GM04504 (cell line): ENCODE measurements at places on chromosomes 5 and 9.

DNA sequence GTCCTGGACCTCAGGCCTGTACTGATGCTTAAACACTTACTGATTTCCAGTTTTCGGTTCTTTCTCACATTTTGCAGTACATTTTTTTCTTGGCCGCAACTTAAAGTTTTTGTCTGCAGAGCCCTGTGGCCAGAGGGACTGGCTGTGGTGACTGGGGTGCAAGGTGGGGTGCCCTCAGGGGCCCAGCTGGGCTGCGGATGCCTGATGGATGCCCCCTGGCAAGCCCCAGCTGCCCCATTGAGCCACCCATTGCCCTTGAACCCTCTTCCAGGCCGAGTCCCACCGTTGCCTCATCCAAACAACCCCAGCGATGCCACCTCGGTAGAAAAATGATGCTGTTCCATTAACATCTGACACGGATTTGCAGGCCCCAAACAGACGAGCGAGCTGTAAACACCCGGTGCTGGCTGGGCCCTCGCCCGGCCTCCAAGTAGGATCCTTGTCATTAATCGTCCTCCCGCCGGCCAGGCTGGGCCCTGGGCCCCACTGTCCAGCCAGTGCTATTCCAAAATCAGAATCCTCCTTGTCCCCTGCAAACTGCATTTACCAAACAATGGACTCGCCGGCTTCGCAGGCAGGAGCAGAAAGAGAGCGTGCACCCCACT is 107.9 kb downstream of the PHF2 start:
- DNase-seq, result no peak

DNA sequence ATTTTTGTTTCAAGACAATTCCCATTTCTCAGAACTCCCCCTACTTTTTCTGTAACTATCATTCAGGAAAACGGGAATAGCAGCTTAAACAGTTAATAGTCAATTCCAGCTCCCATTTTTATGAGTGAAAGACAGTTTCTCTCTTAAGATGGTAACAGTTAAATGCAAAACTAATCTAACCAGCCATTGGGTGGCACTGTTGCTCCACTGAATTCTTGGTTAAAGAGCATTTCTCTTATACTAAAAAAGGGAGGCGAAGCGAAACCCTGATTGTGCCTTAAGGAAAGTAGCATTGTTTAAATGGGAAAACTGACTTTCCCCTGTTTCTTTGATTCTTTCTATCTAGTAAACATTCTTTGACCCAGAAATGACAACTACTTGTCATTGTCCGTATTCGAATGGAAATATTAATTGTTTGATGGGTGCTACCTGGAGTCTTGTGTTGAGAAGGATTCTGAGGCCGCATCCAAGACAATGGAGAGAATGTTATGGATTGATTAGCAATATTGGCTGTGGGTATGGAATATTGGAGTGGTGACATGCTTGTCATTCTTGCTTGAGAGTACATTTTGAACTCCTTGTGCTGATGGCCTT is 507.8 kb downstream of the MAT2B start:
- peak; percentile 5 for DNase-seq

DNA sequence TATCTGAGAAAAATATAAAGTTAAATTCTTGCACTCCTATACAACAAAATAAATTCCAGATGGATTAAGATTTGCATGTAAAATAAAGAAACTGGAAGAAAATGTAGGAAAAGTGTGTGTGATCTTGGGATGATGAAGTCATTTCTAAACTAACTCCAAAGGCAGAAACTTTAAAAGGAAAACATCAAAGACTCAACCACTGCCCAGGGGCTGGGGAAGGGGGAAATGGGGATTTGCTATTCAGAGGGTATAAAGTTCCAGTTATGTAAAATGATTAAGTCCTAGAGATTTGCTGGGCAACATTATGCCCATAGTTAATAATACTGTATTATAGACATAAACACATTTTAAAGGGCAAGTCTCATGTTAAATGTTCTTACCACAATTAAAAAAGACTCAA is 254.5 kb downstream of the DEPDC1B start:
- no peak for DNase-seq

GRCh38 chr5:143514616-143515335 is 111.3 kb upstream of the NR3C1 start:
- no peak for DNase-seq

GRCh38 chr5:171623551-171624097 is 162.0 kb upstream of the SMIM23 start:
- DNase-seq, result no peak

DNA sequence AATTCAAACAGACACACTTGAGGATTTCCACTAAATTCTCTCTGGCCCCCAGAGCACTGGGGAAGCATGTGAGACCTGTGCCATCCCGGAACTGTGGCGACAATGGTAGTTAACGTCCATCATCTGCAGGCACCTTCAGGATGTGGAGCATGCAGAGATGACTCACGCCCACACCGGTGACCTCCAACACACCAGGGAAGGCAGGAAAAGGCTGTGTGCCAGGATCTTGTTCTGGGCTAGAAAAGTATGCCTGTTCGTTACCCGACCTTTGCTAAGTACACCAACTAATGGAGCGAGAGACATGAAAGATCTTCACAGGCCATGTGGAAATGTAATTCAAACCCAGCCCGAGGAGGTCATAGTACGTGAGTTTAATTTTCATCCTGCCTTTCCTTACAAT is 208.8 kb downstream of the MELK start:
- DNase-seq, result no peak

GRCh38 chr9:108468364-108468763 is 387.4 kb downstream of the ACTL7B start:
- DNase-seq, result no peak

DNA sequence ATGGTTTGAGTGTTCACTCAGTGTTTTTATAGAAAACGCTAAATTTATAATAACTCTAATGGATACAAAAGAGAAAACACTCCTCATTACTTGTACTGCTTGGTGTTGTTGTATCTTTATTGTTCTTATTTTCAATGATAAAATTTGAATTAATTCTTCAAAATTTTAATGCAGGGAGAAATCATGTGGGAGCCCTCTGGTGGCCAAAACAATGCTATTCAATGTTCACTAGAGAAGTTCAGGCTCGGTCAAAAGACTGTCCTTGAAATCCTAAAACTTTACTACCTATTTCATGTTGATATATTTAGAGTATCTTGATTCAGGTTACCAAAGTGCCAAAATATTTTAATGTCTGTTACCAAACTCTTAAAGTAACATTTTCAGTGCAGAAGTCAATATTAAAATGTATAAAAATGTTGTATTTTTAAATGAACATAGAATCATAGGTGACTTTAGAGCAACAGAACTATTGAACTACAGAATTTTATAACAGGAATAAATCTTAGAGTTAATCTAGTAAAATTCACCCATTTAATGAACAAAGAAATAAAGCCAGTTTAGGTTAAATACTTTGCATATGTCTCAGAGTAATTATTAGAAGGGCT is 1259.8 kb downstream of the PTPRD start:
- no peak for DNase-seq

- DNase-seq, result no peak
Observed at GRCh38 chr9:6428940-6429889, 16.2 kb downstream of the UHRF2 start.

DNA sequence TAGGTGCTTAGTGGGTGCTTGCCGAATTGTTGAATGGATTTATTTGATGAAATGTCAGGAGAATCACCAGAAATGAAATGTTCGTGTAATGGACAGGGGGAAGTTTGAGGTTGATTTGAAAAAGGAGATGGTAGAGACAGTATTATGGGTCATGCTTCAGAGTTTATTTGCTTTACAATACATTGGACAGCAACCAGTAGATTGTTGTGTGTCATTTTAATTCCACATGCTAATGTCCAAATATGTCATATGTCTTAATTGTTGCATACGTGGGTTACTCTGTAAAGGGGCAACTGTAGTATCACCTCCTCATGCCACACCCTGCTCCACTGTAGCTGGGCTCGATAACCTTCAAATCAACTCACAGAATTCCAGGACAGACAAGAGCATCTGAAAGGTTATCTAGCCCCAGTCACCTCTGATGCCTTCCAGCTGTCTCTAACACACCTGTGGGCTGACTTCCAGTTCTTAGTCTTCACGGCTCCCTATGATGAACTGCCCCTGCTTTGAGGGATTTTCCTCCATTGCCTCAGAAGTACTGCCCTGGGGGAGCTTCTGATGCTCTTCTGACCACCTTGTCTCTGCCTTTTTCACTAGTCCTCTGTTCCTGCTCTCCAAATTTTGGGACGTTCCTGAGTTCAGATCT is 1.7 kb downstream of the PDCD1LG2 start:
- DNase-seq, result no peak

GRCh38 chr5:160657622-160658458 is 194.2 kb downstream of the ATP10B start:
- no peak for DNase-seq

DNA sequence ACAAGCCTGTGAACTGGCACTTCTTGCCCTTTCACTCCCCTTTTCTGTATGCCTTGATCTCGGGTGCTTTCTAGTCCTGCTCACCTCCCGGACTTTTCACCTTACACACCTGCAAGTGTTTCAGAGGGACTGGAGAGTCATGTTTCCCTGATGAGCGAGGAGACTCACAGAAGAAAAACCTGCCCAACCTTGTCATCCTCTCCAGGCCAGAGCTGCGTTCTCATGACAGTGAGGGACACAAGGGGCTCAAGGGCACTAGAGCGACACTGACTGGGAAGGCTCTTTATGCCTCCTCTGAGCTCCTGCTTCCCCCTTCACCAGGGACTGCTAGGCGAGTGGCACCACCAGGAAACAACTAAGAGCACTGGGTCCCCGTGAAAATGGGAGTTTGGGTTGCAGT is 376.9 kb upstream of the RPS23 start:
- no peak for DNase-seq

- DNase-seq, result no peak
Observed at GRCh38 chr9:125536167-125536772, 170.7 kb downstream of the MAPKAP1 start.

DNA sequence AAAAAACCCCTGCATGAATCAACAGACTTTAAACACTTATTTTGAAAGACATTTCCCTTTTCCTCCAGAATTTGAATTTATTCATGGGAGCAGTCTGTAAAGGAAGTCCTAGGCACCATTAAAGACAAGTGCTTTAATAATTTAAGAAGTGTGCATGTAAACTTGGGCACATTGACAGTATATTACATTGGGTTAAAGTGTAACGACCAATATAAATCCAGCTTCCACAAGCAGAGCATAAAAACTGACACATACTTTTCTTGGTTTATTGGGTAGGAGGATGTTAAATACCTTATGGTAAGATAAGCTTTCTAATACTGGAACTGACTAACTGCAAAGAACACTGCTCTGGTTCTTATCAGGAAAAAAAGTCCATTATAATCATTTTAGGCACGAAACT is 1.2 kb upstream of the ENTREP1 start:
- no peak for DNase-seq
